ENCODE measurements at places on chromosomes 13 and 19.

- no peak for DNase-seq
These were observed 309.0 kb downstream of the TEX29 start for GRCh38 chr13:111629457-111629856.

DNA sequence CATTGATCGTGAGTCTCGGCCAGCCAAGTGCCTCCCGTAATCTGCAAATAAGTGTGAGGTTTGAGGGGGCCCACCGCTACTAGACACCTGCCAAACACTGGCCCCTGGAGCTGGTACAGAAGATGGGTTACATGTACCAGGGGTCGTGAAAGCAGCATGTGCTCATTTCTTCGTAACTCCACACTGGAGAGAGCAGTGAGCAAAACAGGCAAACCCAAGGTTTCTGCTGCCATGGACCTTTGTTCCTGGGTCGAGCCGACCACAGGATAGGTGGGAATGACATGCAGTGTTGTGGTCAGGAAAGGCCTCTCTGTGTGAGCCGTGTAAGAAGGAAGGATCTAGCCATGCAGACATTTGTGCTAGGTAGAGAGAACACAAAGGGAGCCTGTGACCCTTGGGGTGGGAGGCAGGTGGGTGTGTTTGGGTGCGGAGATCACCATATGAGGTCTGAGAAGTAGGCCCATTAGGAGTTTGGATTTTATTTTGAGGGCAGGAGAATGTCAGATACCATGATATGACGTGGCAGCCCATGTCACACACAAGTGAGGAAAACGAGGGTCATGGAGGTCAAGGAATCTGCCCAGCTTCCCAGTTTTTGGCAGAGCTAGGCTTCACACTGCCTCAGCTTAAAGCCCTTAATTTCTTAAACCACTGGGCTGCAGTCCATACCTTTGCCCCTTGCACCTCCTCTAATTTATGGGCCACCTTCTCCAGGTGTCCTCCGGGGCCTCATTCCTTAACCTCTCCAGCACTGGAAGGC is 919 bp downstream of the GTF3A start:
- no peak for DNase-seq

DNA sequence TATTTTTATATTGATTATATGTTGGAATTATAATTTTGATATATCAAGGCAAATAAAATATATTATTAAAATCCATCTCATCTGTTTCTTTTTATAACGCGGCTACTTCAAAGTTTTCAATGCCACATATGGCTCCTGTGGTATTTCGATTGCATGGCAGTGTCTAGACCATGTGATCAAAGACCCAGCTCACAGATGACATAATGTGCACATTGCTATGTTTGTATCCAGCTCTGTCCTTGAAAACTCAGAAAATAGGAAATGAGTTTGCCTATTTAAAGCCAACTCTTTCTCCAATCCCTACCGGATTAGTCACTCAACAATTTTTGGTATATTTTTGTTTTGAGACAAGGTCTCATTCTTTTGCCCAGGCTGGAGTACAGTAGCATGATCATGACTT is 26.2 kb downstream of the TMTC4 start:
- no peak for DNase-seq

- no peak for DNase-seq
These were observed 44.2 kb downstream of the SERTM1 start for GRCh38 chr13:36717966-36718545.

DNA sequence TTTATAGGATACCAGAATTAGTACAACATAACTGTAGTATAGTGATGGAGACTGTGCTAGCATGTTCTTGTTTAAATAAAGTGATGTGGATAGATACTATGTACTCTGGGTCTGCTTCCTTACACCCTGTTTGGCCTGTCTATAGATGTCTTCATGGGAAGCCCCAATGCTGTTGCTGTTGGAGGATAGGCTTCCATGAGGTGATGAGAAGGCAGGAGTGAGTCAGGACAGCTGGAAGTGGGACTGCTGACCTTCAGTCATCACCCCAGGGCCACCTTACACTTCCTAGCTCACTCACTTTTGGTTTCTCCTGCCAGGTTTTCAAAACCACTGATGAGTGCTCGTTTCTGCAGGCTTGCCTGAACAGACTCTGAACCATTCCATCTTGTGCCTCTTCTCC is 4.2 kb downstream of the KCTD4 start:
- DNase-seq, result no peak

- DNase-seq, result no peak
These were observed 144.3 kb upstream of the FRY start for GRCh38 chr13:31887286-31887685.

All from NCI-H748 treated with DMSO at 0.1 percent for 48 hours (cell line).